Liver (tissue), 10 donors: ENCODE measurements at places on chromosomes 5 and 9.

DNA sequence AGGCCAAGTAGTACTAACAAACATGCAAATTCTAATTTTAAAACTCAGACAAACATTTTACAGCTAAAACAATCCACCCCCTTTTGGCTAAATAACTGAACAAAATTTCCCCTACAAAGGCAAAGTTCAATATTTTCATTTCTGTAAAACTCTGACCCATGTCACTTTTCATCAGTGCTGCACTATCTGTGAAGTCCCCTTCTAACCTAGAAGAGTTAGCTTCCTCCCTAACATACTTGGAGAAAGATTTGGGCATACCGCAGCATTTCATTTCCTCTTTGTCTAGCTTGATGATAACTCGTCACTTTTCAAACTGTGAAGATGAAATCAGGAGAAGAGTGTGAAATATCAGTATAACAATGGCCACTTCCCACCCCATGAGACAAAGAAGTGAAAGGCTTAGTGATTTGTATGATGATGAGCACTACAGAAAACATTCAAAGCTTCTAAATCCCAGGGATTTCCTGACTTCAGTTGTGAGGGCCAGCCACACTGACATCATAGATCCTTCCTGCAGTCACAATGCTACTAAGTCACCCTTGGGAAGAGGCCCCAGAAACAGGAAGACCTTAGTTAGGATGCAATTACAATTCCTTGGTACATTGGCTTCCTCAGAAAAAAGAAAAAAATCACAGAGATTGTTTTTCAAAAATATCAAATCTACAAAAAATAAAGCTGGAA lies at the start of gene FAM81B:
Gene FAM81B, plus strand, starts transcription at position 555 of the 681 bp plus-strand sequence. Its CDS starts 24 bp downstream, at position 579.
- no peak for DNase-seq

DNA sequence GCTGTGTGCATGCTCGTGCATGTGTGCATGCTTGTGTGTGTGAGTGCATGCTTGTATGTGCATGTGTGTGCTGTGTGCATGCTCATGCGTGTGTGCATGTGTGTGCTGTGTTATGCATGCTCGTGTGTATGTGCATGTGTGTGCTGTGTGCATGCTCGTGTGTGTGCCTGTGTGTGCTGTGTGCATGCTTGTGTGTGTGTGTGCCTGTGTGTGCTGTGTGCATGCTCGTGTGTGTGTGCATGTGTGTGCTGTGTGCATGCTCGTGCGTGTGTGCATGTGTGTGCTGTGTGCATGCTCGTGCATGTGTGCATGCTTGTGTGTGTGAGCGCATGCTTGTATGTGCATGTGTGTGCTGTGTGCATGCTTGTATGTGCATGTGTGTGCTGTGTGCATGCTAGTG lies 30.3 kb upstream of the SH3PXD2B start:
- no peak for DNase-seq

GRCh38 chr5:153399595-153399994 lies 90.9 kb upstream of the GRIA1 start:
- DNase-seq, result no peak

GRCh38 chr9:108078811-108079210 lies 589.2 kb upstream of the KLF4 start:
- DNase-seq, result no peak

- no peak for DNase-seq
These were observed 58.3 kb upstream of the MOCS2 start for GRCh38 chr5:53167836-53168235.
